ENCODE measurements at places on chromosomes 3 and 15.
A peak's percentile ranks its signal among the peaks of the same experiment; 100 is the strongest.

- no peak for DNase-seq
Observed at GRCh38 chr3:13280811-13281506, 139.2 kb downstream of the NUP210 start.

DNA sequence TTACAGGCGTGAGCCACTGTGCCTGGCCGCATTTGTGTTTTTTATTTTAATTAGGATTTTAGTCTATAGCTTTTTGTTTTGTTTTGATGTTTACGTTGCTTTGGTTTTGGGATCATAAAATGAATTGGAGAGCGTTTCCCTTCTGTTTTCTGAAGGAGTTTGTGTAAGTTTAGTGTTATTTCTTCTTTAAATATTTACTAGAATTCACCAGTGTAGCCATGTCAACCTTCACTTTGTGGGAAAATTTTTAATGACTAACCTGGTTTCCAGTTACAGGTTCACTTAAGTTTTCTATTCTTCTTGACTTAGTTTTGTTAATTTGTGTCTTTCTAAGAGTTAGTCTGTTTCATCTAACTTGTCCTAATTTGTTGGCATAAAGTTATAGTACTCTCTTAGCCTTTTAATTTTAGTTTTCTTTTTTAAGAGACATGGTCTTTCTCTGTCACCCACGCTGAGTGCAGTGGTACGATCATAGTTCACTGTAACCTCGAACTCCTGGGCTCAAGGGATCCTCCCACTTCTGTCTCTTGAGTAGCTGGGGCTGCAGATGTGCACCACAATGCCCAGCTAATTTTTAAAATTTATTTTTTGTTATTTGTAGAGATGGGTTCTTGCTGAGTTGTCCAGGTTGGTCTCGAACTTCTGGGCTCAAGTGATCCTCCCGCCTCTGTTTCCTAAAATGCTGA is 61.0 kb downstream of the CHD2 start:
- no peak for DNase-seq

DNA sequence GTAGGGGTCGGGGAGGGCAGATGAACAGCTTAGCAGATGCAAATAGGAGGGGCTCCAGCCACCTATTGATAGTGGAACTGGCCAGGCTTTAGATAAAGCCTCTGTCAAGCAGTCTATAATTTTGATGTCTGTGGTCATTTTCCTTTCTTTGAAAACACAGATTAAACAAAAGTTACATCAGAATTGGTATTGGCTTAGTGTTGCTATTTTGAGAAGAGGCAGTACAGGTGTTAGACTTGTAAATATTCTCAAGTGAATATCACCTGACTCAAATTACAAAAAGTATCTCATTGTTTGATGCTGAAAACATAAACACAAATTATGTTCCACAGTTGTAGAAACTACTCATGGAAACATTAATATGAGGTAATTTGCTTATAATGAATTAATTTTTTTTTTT is 18.1 kb downstream of the GHRL start:
- DNase-seq, result no peak

DNA sequence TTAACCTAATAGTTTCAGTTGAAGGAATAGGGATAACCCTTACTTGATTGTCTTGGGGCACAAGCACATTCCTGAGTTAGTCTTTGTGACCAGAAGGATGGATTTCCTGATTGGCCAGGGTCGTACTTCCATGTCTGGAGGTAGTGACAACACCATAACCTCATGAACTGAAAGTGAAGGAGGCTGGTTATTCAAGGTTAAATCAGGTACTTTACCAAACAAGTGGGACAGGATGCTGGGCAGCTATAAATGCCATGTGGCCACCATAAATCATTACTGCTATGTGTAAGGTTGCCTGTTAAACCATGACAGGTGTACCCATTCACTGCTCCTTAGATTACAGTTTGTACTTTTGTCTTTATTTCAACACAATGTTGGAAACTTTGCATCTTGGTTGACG is 128.3 kb upstream of the SAMMSON start:
- DNase-seq, result no peak

GRCh38 chr3:6807967-6808588 is 52.8 kb upstream of the GRM7 start:
- DNase-seq, result no peak

DNA sequence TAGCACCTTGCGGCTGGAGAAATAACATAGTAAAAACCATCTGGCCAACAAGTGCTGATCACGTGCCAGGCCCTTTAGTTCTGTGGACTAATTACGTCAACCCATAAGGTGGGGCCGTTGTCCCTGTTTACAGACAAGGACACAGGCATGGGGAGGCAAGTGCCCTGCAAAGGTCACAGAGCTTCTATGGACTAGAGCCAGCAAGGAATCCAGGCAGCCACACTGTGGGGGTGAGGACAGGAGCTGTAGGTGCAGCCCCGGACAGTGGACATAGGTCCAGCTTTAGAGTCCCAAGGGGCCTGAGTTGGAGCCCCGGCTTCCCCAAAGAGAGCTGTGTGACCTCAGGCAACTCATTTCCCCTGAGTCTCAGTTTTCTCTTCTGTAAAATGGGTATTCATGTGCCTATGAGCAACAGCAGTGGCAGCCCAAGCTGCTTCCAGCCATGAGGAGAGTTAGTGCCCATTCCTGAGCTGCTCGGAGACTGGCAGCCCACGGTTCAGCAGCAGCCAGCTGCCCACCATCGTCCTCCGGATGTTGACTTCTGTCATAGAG is 13.9 kb downstream of the CHST13 start:
- DNase-seq, result no peak

GRCh38 chr3:185629554-185630181 is 43.6 kb downstream of the SENP2 start:
- DNase-seq, result no peak

- DNase-seq, result no peak
Observed at GRCh38 chr3:181695661-181696491, 15.8 kb upstream of the SOX2 start.

- DNase-seq, result no peak
Observed at GRCh38 chr3:150345021-150345538, 63.0 kb upstream of the TSC22D2 start.

DNA sequence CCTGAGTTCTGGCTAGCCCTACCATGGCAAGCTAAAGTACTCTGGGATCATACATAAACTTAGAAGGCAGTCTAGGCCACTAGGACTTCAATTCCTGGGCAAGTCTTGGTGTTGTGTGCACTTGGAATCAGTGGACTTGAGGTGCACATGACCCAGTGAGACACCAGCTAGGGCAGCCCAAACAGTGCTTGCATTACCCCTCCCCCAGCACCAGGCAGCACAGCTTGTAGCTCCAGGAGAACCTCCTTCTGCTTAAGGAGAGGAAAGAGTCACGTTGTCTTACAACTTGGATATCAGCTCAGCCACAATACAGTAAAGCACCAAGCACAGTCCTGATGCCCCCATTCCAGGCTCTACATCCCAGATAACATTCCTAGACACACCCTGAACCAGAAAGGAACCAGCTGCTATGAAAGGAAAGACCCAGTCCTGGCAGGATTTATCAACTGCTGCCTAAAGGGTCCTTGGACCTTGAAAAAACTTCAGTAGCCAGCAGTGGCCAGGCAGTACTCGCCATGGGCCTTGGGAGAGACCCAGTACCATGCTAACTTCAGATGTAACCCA is 57.2 kb downstream of the MYO9A start:
- no peak for DNase-seq

- DNase-seq, result no peak
Observed at GRCh38 chr3:124121379-124122312, 129.7 kb upstream of the ROPN1 start.

DNA sequence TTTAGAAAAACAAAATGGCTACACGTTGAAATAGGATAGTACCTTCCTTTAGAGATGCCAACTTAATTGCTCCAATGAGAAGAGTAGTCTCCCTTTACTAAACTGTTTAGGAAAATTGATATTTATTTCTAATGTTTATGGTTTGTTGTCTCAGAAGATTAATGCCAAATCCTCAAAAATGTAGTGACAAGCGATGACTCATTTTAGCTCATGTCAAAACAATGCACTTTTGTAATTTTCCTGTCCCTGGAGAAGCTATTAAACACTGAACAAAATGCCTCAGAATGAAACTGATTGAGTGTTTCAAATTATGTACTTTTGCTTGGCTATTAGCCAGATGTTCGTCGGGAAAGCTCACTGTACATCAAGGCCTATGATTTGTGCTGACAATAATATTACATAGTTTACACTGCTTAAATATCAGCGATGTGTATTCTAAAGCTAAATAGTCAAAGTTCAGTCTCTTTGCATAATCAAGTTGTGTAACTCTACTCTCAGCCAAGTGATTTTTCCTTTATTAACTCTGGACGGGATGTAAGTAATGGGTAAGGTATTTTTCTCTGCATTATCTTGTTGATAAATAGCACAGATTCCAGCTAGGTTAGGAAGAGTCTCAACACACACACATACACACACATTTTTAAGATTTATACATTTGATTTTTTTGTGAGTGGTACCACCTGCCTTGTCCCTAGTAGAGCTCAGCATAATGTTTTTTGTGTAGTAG is 83.7 kb downstream of the CMSS1 start:
- DNase-seq, result peak; percentile 97

- DNase-seq, result no peak
Observed at GRCh38 chr3:51502562-51502910, 2.7 kb upstream of the DCAF1 start.

GRCh38 chr15:32828507-32829186 is 110.8 kb downstream of the GREM1 start:
- peak; percentile 87 for DNase-seq

DNA sequence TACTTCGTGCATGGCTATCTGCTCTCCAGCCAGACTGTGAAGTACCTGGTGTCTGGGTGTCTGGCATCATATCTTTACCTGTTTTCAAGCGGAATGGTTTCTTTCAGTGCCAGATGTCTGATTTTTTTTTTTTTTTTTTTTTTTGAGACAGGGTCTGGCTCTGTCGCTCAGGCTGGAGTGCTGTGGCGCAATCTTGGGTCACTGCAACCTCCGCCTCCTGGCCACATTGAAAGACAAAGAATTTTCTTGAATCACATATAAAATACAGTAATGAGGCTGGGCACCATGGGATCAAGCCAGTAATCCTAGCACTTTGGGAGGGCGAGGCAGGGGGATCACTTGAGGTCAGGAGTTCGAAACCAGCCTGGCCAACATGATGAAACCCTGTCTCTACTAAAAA is 2.8 kb upstream of the MESP1 start:
- DNase-seq, result no peak

DNA sequence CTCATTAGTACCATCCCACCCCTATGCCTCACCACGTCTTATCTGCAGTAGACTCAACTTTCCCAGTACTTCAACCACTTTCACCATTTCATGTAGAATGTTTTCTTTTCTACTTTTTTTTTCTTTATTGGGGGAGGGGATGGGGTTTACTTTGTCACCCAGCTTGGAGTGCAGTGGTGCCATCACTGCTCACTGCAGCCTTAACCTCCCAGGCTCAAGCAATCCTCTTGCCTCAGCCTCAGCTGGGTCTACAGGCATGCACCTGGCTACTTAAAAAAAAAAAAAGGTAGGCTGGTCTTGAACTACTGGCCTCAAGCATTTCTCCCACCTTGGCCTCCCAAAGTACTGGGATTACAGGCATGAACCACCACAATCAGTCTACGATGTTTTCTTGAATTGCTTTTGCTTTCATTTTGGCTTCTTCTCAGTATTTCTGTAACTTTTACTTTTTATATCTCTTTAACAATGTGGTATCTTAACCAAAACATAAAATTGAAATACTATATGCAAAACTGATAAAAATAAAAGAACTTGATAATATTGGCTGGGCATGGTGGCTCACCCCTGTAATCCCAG is 44.9 kb upstream of the CHL1 start:
- DNase-seq, result no peak

- no peak for DNase-seq
Observed at GRCh38 chr3:194201953-194202666, 66.2 kb downstream of the HES1 start.

DNA sequence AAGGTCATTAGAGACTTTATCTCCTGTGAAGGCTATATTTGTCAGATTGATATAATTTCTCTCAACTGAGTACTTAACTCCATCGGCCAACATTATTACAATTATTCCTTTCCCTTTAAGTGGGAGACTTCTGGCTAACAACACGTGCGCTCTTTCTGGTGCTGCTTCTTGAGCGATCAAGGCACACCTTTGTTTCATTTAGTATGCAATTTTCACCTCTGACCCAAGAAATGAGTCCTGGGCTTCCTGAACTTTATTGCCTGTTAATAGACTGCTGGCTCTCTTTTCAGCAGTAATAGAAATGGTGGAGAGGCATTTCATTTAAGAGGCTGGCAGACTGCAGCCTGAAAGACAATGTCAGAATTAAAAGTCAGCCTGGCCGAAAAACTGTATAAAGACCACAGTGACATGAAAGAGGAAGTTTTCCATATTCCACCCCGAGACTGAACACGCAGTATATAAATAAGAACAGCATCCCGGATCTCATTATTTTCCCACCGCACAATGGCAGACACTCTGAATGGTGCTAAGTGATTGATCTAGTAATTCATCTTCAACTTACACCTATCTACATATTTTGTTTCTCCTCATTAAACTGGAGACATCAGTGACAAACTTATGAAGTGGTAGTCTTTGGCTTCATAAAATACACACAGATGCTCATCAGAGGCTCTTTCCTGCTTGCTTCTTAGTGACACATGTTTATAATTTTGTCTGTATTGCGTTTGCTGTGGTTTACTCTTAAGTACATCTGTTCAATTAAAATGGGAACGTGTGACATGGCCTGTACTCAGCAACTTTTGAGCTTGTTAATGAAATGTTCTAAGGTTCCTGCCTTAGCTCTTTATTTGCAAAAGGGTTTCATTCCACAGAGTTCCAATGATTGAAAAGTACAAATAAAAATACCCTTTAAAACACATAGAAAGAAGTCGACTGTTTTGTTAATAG is 299.9 kb downstream of the MECOM start:
- DNase-seq, result no peak

GRCh38 chr15:52445553-52445952 is 83.1 kb downstream of the MYO5A start:
- DNase-seq, result no peak

DNA sequence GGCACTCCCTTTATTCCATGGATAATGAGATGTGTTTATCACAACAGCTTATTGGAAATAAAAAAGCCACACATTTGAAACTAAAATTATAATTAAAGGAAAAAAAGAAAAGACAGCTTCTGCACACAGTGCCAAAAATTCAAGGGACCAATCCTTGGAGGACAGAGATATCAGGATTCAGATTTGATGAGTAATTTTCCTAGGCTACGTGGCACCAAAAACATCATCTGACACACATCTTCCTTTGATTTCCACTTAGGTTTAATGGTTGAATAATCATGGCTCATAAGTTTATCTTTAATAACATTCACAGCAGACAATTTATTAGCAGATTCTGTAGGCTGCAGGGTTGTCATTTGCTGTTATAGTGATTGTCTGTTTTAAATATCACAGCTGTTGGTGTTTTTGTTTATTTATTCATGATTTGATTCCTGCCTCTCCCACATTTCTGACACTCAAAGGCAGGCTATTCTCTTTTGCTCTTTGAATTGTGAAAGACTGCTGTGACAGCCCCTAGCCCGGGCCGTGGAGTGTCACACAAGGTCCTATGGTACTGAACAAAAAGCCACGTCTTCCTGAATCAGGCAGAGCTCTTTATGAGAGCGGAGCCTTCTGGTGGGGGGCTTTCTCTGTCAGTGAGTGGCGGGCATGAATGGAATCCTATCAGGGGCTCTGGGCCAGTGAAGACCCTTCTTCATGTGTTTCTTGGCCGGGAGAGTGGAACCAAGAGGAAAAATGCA is 708.5 kb downstream of the SQOR start:
- no peak for DNase-seq

Data from HS-5 (cell line).